ENCODE measurements at places on chromosomes 3 and 15.

DNA sequence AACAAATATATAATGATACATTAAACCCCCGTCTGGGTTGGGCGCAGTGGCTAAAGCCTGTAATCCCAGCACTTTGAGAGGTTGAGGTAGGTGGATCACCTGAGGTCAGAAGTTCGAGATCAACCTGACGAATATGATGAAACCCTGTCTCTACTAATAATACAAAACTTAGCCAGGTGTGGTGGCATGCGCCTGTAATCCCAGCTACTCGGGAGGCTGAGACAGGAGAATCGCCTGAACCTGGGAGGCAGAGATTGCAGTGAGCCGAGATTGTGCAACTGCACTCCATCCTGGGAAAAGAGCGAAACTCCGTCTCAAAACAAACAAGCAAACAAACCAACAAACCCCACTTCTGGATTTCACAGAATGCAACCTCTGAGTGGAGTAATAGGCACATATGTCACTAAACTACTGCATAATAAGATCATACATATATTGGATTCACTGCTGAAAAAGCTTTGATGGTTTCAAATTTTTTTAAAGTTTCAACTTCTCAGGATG is 718.2 kb downstream of the SI start:
- H3K36me3 ChIP-seq: no peaks in the 10 kb centered on the region
- DNase-seq: no peak
- H3K4me1 ChIP-seq: no peaks in the 10 kb centered on the region
- H3K4me3 ChIP-seq: no peak overlapping the region
- H3K27me3 ChIP-seq: no peaks in the 10 kb centered on the region
- no peak overlapping the region for H3K27ac ChIP-seq

DNA sequence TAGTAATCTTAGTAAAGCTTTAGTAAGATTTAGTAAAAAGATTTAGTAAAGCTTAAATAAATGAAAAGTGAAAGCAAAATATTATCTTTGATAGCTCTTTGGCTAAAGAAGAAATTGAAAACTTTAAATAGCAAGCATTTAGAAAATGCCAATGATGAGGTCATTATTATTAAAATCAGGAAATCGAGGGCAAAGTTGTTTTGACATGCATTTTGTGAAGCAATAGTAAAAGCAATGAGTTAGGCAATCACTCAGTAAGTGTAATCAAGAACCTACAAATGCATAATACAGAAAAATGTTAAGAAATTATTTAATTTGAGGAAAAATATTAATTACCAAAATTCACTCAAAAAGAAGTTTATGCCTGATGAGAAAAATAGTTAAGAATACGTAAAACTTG is 280.3 kb upstream of the MME start:
- DNase-seq: no peak
- no peak overlapping the region for H3K27ac ChIP-seq
- no peak overlapping the region for H3K4me3 ChIP-seq
- no peaks in the 10 kb centered on the region for H3K27me3 ChIP-seq
- no peaks in the 10 kb centered on the region for H3K4me1 ChIP-seq

DNA sequence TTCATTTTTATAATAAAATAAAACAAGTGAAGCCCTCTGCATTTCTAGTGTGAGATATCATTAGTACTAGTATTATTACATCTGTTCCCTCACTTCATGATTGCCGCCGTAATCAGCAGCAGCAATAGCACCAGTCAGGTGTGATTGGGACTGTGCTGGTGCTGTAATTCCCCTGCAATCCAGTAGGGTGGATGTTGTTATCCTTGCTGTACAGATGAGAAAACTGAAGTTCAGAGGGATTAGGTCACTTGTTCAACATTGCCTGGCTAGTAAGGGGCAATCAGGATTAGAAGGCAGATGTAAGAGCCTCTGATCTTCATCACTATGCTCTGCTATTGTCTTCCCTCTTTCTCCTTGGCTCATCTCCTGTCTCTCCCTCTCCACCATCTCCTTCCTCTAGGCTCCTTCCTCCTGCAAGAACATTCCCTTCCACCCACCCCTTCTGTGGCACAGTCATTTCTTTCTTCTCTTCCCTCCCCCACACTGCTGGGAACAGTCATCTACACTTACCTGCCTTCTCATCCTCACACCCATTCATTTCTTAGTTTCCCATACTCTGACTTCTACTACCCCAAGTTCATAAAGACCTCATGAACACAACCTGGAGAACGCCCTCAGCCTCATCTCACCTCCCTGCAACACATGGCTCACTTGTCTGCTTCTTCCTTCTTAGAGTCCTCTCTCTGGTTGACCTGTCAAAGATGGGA is 29.7 kb downstream of the CRYGS start:
- H3K36me3 ChIP-seq: no peaks in the 10 kb centered on the region
- H3K27me3 ChIP-seq: peaks cover 2% of the 10 kb centered on the region
- H3K27ac ChIP-seq: peak overlapping the region; percentile 23
- peaks cover 27% of the 10 kb centered on the region for H3K4me1 ChIP-seq
- no peak overlapping the region for H3K4me3 ChIP-seq

GRCh38 chr3:136258199-136258598 is 8.1 kb downstream of the PCCB start:
- peaks cover 3% of the 10 kb centered on the region for H3K4me1 ChIP-seq
- no peaks in the 10 kb centered on the region for H3K27me3 ChIP-seq
- no peak for DNase-seq
- no peak overlapping the region for H3K27ac ChIP-seq
- no peak overlapping the region for H3K4me3 ChIP-seq

DNA sequence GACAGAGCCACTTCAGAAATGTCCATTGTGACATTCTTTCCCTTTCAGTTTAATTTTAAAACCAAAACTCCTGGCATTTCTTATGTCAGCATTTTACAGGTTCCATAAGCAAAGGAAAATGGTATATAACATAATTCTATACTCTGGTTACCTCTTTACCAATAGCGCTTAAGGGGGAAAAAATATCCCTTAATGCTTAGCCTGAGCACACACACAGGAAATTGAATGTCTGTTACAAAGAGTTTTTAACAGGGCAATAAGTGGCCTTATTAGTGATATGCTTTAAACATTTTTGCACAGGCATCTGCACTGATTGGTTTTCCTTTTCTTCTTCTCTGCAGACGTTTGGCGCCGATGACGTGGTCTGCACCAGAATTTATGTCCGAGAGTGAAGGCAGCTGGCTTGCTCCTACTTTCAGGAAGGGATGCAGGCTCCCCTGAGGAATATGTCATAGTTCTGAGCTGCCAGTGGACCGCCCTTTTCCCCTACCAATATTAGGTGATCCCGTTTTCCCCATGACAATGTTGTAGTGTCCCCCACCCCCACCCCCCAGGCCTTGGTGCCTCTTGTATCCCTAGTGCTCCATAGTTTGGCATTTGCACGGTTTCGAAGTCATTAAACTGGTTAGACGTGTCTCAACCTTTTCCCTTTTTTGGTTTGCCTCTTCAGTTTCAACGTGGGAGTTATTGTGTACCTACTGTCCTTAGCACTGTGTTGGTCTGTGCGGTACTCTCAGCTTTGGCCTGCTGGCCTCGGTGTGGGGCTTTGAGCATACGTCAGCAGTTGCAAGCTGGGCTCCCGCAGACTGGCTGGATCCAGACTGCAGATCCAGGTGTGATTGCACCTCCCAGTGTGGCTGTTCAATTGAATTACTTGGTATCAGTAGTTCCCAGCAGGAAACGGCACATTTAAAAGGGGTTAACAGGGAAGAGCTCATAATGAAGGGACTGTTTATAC is 7.7 kb downstream of the CRABP1 start:
- no peak overlapping the region for H3K4me3 ChIP-seq
- no peak overlapping the region for H3K27ac ChIP-seq
- H3K4me1 ChIP-seq: no peaks in the 10 kb centered on the region
- H3K27me3 ChIP-seq: peaks cover 37% of the 10 kb centered on the region
- no peak for DNase-seq
- no peaks in the 10 kb centered on the region for H3K36me3 ChIP-seq

DNA sequence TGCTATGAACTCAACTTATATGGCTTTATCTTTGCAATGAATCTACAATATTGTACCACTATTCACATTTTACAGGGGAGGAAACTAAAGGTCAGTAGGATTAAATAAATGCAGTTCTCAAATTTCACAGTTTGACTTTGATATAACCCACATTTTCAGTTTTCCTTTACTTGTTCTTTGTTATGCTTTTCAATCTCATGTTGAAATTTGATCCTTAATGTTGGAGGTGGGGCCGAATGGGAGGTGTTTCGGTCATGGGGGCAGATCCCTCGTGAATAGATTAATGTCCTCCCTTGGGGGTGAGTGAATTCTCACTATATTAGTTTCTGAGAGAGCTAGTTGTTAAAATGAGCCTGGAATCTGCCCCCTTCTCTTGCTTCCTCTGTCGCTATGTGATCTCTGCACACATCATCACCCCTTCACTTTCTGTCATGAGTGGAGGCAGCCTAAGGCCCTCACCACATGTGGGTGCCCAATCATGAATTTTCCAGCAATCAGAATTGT is 44.7 kb downstream of the CD200 start:
- peaks cover 6% of the 10 kb centered on the region for H3K36me3 ChIP-seq
- H3K27ac ChIP-seq: peak overlapping the region; percentile 63
- no peaks in the 10 kb centered on the region for H3K27me3 ChIP-seq
- DNase-seq: no peak
- H3K4me3 ChIP-seq: no peak overlapping the region

GRCh38 chr3:38793721-38794120 is 22.3 kb downstream of the SCN10A start:
- no peaks in the 10 kb centered on the region for H3K4me1 ChIP-seq
- DNase-seq: no peak
- no peaks in the 10 kb centered on the region for H3K36me3 ChIP-seq
- H3K27ac ChIP-seq: no peak overlapping the region
- no peaks in the 10 kb centered on the region for H3K27me3 ChIP-seq
- no peak overlapping the region for H3K4me3 ChIP-seq

DNA sequence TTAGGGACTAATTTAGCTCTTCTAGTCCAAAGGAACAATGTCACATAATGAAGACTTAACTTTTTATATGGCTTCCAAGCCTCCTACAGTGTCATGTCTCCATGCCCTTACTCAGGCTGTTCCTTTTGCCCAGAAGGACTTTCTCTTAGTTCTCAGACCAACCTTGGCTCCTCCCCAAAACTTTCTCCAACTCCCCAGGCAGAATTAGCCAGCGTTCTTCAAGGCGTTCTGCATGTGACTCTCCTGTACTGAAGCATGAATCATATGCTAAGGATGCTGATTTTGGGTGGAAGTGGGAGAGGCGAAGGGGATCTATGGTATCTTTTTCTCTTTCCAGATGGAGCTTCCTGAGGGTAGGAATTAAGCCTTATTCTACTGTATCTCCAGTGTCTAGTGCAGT is 335.1 kb upstream of the ICE2 start:
- H3K27ac ChIP-seq: no peak overlapping the region
- H3K4me1 ChIP-seq: peaks cover 7% of the 10 kb centered on the region
- no peak for DNase-seq

DNA sequence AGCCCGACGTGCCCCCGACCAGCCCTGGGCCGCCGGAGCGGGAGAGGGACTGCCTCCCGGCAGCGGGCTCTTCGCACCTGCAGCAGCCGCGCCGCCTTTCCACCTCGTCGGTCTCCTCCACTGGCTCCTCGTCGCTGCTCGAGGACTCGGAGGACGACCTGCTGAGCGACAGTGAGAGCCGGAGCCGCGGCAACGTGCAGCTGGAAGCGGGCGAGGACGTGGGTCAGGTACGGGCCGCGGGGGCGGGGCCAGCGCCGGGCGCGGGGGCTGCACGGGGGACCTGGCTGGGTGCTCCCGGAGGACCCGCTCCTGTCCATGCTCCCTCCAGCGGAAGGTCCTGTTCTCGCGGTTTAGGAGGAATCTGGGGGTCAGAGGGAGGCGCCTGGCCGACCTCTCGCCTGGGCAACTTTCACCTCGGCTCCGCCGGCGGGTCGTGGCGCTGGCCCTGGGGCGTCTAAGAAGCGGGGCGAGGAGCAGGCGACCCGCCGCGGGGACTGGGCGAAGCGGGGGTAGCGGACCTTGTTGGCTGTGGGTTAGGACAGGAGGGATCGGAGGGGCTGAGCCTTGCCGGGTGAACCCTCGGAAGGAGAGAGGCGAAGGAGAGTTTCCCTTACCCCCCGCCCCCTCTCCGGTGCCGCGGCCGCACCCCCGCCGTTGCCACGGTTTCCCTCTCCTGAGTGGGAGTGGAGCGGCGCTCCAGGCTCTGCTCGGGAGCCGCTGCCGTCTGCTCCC is 682 bp downstream of the ITPKA start:
- H3K36me3 ChIP-seq: no peaks in the 10 kb centered on the region
- H3K4me3 ChIP-seq: peak overlapping the region; percentile 71
- DNase-seq: peak; percentile 48
- peaks cover 37% of the 10 kb centered on the region for H3K27me3 ChIP-seq
- peaks cover 28% of the 10 kb centered on the region for H3K4me1 ChIP-seq
- no peak overlapping the region for H3K27ac ChIP-seq

DNA sequence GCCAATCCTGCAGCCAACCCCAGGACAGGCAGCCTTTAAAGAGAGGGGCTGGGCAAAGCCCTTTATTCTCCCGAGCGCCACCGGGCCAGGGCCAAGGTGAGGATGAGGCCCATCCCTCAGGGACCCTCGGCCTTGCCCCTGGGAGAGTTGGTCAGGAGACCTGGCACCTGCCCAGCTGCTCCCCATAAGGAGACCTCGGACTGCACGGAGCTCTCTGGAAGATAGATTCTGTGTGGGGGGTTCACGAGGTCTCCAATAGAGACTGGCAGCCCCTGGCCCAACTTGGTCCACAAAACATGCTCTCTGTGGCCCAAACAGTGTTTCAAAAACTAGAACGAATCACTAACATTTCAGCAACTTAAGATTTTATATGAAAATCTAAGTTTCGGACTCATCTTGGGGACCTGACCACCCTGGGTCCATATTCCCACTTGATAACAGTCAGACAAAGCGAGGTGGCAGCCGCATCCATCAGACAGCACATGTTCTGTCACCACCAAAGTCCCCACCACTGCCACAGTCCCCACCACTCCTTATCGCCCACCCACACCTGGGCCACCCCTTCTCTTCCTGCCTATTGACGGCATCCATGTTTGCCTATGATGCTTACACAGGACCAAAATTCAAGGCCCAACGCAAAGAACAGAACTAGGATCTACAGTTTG is 114.4 kb upstream of the RPL32 start:
- no peak overlapping the region for H3K27ac ChIP-seq
- H3K4me1 ChIP-seq: peaks cover 16% of the 10 kb centered on the region
- no peak for DNase-seq
- no peak overlapping the region for H3K4me3 ChIP-seq
- H3K36me3 ChIP-seq: peaks cover 8% of the 10 kb centered on the region
- no peaks in the 10 kb centered on the region for H3K27me3 ChIP-seq

DNA sequence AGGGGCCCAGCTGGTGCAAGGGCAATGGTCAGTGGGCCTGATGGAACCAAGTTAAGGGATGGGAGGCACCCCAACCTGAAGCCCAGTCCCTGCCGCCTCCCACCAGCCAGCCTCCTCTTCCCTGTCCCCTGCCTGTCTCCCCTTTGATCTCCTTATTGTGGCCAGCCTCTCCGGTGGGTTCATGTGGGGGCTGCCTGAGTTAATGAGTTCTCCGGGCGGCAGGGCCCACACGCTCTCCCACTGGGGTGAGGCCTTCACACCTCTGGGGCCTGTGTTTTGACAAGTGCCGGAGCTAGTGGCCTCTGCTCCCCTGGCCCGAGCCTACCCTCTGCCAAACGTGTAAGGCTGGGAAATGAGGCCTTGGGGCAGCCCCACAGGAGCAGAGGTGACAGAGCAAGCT is 7.2 kb upstream of the MESP1 start:
- no peak for DNase-seq
- H3K27ac ChIP-seq: no peak overlapping the region
- peaks cover 15% of the 10 kb centered on the region for H3K27me3 ChIP-seq
- H3K36me3 ChIP-seq: no peaks in the 10 kb centered on the region

All from T-helper 2 cell treated with Interferon-gamma antibody and Interleukin-4, amounts not matched to agents 5 μg/mL and 100 μg/mL, for 36 hours (primary cell).